ENCODE measurements at places on chromosomes 4 and X.

DNA sequence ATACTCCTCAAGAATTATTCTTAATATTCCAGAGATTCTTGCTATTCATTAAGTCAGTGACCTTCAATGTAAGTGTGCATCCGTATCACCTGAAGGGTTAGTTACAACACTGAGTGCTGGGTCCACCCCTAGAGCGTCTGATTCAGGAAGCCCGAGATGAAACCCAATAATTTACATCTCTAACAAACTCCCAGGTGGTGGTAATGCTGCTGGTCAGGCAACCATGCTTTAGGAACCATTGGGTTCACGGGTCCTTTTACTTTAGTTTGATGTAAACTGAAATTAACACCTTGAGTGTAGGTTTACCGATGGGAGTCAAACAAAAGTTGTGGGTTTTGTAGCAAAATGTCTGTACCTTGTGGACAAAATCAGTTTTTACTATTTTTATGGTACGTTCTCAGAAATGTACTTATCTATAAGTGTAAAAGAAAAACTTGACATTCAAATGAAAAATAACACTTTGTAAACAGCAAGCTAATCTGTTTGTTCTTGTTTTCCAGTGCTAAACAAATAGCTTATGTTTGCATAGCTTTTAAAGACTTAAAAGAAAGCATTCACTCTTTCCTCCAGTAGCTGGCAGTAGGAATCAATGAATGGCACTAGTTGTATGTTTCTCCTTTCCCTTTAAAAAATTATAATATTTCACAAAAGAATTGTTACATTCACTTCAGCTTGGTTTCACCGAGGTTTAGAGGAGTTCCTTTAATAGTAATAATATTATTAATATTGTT lies 32.7 kb downstream of the ACE2 start:
- DNase-seq = peak; percentile 9

GRCh38 chr4:41369680-41370079 lies 113.0 kb downstream of the UCHL1 start:
- DNase-seq = no peak

DNA sequence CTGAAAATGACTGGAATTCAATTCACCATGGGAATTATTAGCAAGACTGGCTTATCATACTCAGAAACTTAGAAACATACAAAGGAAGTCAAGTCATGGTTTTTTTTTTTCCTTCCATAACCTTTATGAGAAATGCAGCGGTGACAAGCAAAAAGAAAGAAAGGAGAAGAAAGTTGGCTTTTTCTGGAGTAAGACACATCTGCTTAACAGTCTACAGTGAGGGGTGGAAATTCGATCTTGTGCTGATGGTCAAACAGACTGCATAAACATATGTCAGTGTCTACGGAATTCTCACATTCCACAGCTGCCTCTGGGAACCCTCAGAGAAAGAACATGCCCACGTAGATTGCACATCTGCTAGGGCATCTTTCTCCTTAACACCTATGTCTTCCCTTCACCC lies 54.6 kb downstream of the PROM1 start:
- no peak for DNase-seq

- DNase-seq = no peak
Measured at GRCh38 chrX:47242321-47242720, 9.5 kb downstream of the USP11 start.

GRCh38 chrX:46311581-46312120 lies 233.6 kb downstream of the ZNF674 start:
- no peak for DNase-seq

- no peak for DNase-seq
Measured at GRCh38 chr4:35918491-35918977, 325.8 kb downstream of the ARAP2 start.

DNA sequence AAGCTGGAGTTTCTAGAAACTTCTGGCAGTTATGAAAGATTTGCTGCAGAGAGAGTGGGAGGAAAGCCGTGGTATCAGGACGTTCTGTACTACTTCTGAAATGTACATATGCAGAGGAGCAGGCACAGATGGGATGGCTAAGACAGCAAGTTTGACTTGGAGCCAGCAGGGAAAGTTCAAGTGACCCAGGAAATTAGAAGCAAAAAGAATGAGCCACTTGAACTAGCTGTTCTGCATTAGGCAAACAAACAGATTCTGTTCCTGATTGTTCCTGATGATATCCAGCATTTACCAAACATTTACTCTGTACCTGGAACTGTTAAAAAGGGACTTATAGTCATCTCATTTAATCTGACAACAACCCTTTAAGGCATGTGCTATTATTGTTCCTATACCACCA lies 41.4 kb upstream of the CXCL13 start:
- DNase-seq = no peak

DNA sequence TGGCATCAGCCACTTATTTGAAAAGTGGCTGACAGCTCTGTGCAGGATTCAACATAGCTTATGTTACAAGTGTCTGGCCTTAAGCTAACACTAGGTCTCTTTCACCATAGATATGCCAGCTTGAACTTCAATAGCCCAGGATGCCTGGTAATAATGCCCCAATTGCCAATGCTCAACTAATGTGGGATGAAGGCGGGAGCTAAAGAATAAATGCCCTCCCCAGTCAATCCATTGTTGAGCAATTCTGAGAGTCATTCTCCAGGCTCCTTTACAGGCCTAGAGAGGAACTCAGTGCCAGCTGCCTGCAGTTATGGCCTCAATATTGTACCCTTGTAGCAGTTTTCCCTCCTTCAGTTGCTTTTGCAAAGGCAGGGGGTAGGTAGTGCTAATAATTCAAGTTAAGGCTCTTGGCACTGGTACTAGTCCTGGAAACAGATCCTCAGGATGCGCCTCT lies 460.2 kb downstream of the GABRG1 start:
- no peak for DNase-seq

GRCh38 chr4:52111995-52112394 lies 60.9 kb downstream of the SPATA18 start:
- DNase-seq = no peak

GRCh38 chr4:20017777-20018115 lies 234.0 kb upstream of the SLIT2 start:
- no peak for DNase-seq

GRCh38 chr4:112693507-112693906 lies 56.6 kb downstream of the LARP7 start:
- no peak for DNase-seq

- DNase-seq = no peak
Measured at GRCh38 chr4:16760617-16761363, 137.7 kb downstream of the LDB2 start.

- DNase-seq = peak; percentile 39
Measured at GRCh38 chrX:154308108-154308946, 12.7 kb downstream of the TKTL1 start.

- DNase-seq = no peak
Measured at GRCh38 chr4:75860606-75861005, 41.6 kb downstream of the PPEF2 start.

DNA sequence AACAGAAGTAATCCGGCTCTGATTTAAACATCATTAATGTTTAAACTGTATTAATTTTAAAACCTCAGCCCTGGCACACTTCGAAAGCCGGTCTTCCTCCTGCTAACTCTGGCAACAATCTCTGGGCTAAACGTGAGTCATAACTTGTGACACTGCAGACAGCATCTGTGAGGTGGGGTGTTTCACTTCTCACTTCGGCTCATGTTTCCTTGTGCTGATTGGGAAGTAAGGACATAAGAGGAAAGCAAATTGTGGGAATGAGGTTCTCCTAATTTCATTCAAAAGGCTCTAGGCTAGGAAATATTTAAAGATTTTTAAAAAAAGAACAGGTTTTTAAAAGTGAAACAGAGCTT lies 139.9 kb upstream of the USP9X start:
- DNase-seq = peak; percentile 74

GRCh38 chr4:151267104-151267503 lies 9.9 kb upstream of the PRSS48 start:
- no peak for DNase-seq

GRCh38 chr4:26459054-26459755 lies 31.1 kb downstream of the CCKAR start:
- DNase-seq = peak; percentile 59

DNA sequence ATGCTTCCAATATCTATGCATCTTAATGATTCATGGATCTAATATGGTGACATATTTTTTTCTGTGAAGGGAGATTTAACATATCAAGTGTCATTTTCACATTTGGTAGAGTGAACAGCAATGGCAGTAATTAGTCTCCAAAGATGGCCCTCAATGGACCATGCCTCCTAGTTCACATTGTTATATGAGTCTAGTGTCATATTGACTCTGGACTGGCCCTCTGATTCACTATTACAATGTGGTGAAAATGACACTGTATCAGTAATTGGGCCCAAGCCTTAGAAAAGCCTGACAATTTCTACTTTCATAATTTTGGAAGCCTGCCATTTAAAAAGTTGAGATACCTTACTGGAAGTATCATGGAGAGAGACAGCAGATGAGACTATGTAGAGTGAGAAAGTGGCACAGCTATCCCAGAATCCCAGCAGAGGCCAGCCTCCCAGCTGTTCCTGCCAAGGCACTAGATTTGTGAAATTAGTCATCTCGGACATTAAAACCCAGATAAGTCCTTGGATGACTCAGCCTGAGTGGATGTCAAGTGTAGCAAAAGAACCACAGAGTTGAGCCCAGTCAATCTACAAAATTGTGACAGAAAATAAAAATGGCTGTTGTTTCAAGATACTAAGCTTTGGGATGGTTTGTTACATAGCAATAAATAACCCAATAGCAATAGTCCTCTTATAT lies 68.4 kb downstream of the ARHGEF38 start:
- peak; percentile 2 for DNase-seq

- no peak for DNase-seq
Measured at GRCh38 chrX:24169211-24169610, 19.7 kb downstream of the ZFX start.

GRCh38 chr4:84232309-84233095 lies 266.6 kb downstream of the NKX6-1 start:
- no peak for DNase-seq

DNA sequence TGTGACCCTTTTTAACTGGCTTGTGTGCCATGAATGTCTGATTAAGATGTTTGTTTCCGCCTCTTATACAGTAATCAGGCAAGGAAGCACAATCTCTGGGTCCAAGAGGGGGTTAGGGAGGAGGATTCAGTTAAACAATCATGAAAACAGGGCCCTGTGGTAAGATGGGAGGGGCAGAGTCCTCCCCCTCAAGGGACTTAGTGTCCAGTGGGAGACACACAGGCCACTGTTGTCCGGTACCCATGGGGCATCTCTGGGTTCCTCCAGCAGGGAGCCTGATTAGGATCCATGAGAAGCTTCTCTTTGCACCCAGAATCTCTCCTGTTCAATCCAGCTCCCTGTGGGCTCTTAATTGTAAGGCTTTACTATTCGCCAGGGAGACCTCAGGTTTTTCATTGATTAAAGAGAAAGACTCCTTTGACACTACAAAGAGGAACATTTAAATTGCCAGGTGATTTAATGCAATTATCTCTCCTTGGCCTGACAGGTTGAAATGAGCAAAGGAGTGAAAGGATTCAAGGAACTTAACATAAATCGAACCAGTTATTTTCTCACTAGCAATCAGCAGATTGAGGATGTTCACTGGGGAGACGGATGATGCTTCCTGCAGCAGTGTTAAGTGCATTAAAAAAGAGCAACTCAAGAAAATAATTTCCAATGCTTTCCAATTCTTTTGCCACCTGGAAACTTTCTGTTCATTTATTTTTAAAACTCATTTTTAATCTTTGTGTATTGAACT lies 225.4 kb downstream of the PTTG2 start:
- DNase-seq = no peak

GRCh38 chrX:108270280-108270679 lies 167.9 kb downstream of the COL4A6 start:
- no peak for DNase-seq

All from A549 (cell line).